ENCODE measurements at places on chromosomes 5 and 9.

DNA sequence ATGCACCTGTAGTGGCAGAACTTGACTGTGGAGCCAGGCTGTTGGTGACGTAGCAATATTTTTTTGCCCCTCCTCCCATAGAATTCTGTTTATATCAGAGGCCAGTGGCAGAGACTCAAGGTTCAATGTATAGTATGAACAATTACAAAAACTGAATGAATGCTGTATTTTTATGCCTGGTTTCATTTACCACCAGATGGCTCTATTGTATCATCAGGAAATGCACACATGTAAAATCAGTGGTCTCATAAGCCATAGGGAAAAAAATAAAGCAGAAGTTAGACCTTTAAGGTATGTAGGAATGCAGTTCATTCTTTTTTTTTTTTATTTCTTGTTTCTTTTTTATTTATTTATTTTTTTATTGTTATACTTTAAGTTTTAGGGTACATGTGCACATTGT lies 43.6 kb downstream of the CCDC192 start:
- peak; percentile 48 for DNase-seq

DNA sequence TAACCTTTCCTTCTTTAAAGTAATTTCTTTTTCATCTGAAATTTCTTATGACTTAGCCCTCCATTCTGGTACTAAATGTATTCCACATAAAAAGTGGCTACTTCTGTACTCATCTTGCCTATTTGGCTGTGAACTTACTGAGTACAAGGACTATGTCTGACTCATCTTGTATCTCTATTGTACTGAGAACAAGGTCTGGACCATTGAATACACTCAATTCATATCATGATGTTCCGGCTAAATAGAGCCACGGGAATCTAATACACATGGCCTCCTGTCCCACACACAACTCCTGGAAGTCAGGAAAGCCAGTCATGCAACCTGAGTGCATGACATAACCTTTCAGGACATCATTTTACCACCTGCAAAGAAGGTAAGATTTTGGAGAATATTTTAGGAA lies 203.9 kb downstream of the PLK2 start:
- no peak for DNase-seq

- DNase-seq = no peak
Observed at GRCh38 chr9:8136477-8136876, 336.9 kb upstream of the DMAC1 start.

GRCh38 chr5:149456597-149457392 lies 77.7 kb upstream of the IL17B start:
- no peak for DNase-seq

DNA sequence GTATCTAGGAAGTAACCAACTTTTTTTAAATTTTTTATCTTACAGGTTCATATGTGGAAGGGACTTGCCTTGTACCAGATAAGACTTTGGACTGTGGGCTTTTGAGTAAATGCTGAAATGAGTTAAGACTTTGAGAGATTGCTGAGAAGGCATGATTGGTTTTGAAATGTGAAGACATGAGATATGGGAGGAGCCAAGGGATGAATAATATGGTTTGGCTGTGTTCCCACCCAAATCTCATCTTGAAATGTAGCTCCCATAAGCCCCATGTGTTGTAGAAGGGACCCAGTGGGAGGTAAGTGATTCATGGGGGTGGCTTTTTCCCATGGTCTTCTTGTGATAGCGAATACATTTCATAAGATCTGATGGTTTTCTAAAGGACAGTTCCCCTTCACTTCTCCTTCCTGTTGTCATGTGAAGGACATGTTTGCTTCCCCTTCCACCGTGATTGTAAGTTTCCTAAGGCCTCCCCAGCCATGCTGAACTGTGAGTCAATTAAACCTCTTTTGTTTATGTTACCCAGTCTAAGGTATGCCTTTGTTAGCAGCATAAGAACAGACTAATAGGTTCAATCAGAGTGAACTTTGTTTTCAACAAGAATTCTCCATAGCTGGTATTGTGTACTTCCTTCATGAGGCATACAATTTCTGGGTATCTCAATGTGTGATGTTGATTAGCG lies 535.6 kb upstream of the MEF2C start:
- peak; percentile 20 for DNase-seq

DNA sequence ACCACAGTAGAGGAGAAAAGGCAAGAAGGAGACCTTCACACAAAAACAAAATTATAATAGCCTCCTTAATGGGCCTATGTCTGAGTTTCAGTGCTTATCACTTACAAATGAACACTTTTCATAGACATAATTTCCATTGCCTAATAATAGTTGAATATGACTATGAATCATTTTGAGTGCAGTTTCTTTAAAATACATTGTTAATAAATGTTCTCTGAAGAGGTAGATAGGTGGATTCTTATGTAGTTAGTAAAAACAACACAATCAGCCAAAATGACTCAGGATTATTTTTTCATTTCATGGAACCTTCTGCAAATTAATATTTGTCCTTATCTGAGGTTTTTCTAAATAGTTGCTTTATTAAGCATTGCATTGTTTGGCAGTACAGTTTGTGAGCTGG lies 45.6 kb downstream of the DAPK1 start:
- no peak for DNase-seq

GRCh38 chr5:53994148-53994547 lies 316.2 kb downstream of the ARL15 start:
- DNase-seq = no peak

GRCh38 chr9:111752455-111752854 lies 42.3 kb downstream of the SHOC1 start:
- no peak for DNase-seq

GRCh38 chr5:66281294-66281693 lies 137.2 kb downstream of the SREK1 start:
- no peak for DNase-seq

DNA sequence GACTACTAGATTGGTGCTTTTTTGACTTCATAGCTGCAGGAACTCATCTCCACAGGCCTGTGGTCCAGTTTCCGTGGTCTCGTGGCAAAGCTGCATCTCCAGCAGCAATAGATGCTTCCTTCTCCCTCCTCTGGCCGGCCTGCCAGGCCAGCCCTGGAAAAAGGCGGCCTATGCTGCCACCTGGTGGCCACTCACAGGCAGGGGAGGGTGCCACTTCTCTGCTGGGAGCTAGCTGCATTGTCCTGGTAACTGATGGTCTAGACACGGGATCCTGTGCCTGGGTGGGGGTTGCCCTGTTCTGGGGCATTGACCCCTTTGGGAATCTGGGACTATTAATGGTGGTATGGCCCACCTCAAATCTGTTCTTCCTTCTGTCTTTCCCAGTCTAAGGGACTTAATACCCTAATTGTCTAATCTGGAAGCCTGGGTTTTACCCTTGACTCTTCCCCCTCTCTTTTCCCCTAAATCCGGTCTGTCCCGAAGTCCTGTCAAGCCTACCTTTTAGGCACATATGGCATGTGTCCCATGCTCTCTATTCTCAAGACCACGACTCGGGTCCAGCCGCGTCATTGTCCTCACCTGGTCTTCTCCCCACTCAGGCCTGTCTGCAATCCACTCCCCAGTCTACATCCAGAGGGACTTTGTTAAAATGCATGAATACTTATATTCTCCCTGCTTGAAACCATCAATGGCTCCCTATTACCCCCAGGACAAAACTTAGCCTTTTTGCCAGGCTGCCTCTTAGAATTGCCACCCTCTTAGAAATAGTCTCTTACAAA lies 20.1 kb upstream of the PTGS1 start:
- peak; percentile 73 for DNase-seq

DNA sequence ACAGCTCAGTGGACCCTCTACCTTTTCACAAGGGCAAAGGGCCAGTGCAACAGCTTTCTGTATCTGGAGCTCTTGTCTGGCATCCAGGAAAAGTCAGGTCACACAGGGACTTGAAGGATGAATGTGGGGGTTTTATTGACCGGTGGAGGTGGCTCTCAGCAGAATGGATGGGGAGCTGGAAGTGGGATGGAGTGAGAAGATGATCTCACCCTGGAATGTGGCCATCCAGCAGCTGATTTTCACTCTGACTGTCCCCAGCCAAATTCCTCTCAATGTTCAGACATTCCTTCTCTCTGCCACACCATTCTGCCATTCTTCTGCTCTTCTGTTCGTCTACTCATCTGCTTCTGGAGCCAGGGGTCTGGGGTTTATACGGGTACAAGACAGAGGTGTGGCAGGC lies 1119.9 kb downstream of the TAF11L14 start:
- no peak for DNase-seq

GRCh38 chr5:146002491-146002890 lies 66.1 kb downstream of the SH3RF2 start:
- no peak for DNase-seq

DNA sequence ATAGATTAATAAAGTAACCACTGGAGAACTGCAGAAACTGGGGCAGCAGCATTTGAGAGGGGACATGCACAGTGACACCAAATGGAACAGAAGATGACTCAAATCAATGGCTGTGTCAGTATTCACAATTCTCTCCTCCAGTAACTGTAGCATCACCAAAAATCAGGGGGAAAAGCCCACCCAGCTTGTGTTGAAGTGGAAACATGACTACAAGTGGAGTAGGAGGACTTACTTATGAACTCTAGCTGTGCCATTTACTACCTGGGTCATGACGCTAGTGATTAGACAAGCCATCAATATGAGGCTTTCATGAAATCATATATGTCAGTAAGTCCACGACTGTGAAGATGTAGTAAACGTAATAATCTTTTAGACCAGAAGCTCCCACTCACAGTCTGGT lies 199.8 kb upstream of the PTGER4 start:
- DNase-seq = no peak

DNA sequence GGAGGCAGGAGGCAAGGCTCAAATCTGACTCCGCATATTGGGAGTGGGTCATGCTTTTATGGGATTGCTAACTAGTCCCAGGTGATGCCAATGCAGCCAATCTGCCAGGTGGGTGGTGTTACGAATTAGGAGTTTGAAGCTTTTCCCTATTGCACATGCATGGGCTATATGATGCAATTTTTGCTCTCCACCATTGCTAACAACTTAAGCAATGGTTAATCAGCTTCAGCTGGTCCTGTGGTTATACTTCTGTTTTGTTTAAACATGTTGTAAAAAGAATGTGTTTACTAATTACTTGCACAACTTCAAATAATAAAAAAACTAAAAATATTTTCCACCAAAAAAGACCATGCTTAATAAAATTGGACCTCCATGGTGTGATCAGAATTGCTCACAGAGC lies 55.7 kb downstream of the SHC3 start:
- no peak for DNase-seq

- no peak for DNase-seq
Observed at GRCh38 chr9:26561928-26562327, 330.7 kb downstream of the CAAP1 start.

- no peak for DNase-seq
Observed at GRCh38 chr9:15069106-15069505, 158.9 kb upstream of the FREM1 start.

DNA sequence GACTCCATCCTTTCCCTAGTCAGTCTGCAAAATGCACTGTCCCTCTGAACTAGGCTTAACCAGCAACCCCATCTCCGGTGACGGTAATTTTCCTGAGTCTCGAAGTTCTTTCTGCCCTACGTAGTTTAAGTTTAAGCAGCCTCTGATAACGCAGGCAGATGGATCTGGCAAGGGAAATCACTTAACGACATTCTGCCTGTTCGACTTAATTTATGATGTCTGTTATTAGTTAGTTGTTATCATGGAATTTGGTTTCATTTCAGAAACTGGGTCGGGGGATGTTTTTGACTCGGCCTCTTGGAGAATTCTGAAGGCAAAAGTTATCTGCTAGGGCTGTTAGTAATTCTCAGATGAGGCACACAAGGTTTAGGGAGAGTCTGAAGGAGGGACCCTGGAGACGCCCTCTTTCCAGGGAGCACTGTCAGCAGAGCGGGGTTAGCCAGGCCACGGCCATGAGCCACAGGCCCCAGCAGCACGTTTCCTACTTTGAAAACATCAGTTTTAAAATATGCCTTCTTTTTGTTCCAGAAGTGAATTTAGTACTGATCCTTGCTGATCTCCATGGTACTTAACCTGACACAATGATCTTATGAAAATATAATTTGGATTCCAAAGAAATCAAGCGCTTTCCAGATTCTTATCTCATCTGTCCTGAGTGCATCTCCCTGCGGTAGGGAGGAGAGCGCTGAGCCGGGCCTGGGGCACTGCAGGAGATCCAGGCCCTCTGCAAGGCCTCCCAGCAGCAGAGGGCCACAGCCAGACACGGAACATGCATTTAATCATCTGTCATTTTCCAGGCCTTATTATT lies 171.0 kb upstream of the OTULINL start:
- no peak for DNase-seq
